ENCODE measurements at places on chromosomes 12 and 14.
A peak's percentile ranks its signal among the peaks of the same experiment; 100 is the strongest.

DNA sequence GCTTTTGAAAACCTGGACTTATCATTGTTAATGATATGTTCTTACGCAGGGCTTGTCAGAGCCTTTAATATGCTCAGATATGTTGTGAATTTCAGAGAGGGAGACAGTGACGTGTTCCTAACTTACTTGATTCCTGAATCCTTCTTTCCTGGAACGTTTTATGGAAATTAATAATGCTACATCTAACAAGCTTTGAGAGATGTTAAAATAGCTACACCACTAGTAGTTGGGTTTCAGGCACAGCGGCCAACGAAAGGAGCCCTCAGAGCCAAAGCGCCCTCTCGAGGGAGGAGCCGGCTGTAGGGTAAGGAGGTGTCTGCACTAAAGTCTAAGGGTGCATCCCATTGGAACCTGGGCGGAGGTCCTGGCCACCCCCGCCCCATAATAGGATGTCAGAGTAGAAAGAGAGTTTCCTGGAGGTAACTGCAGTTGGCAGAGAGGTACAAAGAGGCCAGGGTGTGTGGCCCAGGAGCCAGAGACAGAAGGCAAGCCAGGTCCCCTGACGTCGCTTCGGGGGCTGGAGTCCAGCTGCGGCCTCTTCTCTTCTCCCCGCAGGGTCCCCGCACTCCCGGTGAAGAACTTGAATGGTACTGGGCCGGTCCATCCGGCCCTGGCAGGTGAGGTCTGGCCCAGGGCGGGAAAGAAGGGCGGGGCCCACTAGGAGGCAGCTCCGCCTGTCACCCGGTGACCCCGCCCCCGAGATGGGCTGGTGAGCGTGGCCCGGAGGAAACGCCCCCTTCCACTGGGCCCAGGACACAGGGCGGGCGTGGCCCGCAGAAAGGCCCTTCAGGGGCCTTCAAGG, 36.3 kb downstream of the DTX1 start:
- no peak for DNase-seq

DNA sequence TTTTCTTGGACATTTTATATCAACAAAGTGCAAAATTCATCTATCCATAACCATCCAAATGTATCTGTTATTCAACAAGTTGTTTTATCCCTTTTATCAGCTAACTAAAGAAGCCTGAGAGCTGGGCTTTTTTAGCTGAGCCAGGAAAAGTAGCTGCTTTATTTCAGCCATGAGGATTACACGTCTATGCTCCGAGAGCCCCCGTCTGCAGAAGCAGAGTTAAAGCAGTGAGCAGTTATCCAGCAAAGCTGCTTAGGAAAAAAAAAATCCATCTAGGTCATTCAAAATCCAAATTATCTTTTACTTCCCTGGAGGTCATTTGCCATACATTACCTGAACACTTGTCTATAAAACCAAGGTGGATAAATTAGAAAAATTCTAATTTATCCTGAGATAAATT, 15.7 kb upstream of the HECTD1 start:
- no peak for DNase-seq

- no peak for DNase-seq
Measured at GRCh38 chr12:58359084-58359483, 417.7 kb downstream of the ATP23 start.

GRCh38 chr12:73361864-73362230, 1089.7 kb downstream of the TRHDE start:
- DNase-seq, result no peak

DNA sequence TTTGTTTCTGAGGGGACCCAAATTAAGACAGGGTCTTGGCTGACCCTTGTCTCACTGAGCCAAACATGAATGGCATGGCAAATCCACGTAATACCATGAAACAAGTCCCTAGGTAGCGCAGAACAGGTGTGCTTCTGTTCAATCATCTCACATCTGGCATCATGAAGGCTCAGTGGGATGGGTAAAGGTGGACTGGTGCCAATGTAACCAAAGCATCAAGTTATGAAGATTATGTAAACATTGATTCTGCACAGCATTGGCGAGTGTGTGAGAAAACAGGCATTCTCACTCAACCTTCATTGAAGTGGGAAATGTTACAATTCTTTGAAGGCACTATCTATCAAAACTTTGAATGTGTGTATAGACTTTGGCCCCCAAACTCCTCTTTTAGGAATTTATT, 41.9 kb downstream of the PTGER2 start:
- no peak for DNase-seq

DNA sequence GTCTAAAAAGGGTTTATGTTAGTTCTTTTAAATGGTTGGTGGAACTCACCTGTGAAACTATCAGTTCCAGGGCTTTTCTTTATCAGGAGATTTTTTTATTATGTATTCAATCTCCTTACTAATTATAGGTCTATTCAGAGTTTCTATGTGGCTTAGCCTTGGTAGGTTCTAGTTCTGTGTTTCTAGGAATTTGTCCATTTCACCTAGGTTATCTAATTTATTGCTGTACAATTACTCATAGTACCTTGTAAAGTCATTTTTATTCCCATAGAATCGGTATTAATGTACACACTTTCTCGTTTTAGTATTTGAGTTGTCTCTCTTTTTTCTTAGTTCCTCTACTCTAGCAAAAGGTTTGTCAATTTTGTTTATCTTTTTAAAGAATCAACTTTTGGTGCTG, 59.0 kb downstream of the BORCS5 start:
- no peak for DNase-seq

- no peak for DNase-seq
Measured at GRCh38 chr14:22955702-22956569, 954 bp downstream of the HAUS4 start.

DNA sequence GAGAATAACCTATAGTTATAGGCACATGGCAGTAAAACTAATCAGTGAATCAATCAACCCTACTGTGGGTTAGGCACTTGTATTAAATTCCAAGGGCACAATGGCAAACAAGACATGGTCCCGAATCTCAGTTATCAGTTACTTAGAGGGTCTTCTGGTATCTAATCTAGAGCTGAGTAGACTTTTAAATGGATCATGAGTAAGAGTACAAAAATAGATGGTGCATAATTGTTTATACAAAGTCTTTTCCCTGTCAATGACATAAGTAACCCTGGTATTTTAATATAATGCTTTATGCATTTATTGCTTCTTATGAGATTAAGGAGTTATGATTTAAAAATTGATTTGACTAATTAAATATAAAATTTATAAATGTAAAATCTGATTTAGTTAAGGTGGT, 23.0 kb upstream of the KCNJ8 start:
- no peak for DNase-seq

DNA sequence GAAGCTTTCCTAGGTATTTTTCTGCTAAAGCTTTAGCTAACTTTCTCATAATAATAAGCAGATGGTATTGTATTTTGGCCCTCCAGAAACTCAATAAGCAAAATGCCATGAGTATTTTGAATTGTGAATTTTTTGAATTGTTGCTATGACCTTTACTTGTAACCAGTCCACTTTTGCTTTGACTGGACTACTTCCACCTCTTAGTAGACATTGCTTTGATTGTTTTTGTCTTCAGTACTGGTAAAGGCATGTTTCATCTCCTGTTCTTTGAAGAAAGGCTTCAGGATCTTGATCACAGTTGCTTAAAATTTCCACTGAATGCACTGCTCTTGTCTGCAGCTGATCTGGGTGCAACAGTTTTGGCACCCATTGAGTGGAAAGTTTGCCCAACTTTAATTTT, 102.3 kb downstream of the TRMT5 start:
- no peak for DNase-seq

DNA sequence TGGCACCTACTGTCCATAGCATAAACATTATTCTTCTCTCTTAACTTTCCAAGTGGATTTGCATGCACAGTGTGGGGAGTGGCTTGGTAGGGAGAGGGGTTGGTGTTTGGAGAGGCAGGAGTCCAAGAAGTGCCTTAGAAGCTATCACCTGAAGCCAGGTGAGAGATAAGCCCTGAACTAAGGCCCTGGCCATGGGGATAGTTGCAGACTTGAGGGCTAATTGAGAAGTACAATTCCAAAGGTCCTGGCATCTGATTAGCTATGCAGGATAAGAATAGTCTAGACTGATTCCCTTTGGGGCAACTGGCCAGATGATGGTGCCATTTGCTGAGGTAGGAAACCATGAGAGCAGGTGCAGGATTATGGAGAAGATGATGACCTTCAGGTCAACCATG, 2.0 kb upstream of the PCK2 start:
- no peak for DNase-seq

- DNase-seq, result no peak
Measured at GRCh38 chr12:57128519-57129247, 400 bp downstream of the LRP1 start.

DNA sequence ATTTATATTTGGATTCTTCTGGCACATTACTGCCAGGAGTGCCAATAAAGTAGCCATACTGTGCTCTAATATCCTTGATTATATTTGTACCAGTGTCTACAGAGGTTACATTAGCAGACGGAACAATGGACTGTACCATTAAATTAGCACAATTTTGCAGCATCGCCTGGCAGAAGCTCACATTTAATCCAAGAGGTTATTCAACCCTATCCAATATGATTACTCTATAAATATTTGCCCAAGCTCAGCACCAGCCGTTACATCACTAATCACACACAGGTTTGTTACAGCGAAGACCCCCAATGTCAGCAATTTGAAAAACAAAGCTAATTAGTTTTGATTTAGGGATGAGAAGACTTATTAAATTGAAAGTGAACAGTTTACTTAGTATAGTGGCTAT, 16.9 kb upstream of the MGST1 start:
- DNase-seq, result no peak

DNA sequence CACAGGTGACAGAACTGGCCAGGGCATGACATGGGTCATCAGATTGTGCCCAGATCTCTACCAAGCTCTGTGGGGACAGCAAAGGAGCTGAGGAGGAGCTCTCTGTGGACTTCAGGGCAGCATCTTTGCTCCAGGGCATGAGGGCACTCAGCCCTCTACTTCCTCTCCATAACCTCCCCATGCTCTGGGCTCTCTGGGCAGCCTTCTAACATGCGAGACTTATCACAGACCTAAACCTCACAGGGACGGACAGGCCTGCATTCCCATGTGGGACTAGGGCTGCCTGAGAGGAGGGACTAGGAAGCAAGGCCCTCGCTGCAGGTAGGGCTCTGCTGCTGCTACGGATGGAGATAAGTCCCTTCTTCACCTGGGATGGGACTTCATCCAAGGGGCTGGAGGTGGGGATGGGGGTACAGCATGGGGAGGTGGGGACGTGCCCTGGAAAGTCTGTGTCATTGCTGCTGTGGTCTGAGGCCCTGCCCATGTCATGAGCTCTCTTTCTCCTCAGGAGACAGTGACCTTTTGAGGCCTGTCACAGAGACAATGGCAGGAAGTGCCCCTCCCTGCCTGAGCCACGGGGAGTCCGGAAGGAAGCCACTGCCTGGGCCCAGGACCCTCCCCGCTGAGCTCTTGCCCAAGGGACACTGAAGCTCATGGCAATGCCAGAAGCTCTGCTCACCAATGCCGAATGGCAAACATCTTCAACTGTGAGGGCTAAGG, 44.1 kb downstream of the PITPNM2 start:
- DNase-seq, result peak; percentile 83

- DNase-seq, result no peak
Measured at GRCh38 chr14:50750323-50750722, 80.6 kb downstream of the NIN start.

DNA sequence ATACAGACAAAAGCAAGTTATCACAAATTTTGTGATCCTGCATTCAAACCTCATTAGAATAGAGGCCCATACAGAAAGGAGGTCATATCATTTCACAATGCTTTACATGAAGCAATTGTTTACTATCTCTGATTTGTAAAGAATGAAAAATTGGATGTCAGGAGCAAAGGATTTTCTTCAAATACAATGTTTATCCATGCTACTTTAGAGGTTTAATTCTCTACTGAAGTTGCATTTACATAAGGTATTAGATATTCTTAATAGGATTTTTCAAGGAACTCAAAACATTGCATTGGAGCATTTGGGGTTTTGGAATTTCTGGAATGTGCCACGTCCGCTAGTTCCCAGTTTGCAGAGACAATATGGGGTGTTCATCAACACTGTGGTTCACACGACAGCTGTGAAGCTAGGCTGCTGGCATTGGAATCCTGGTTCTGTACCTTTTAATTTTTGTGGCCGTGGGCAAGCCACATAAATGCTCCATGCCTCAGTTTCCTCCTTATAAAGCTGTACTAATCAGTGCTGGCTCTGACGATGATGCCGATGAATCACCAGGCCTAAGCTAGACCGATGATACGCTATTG, 174.8 kb downstream of the APAF1 start:
- no peak for DNase-seq

GRCh38 chr14:68677476-68677875, 115.4 kb downstream of the ZFP36L1 start:
- peak; percentile 47 for DNase-seq

- DNase-seq, result no peak
Measured at GRCh38 chr12:19155981-19156734, 26.6 kb downstream of the PLEKHA5 start.

- peak; percentile 40 for DNase-seq
Measured at GRCh38 chr12:7609495-7609894, 56.2 kb downstream of the APOBEC1 start.

GRCh38 chr12:1552911-1553491, 41.4 kb downstream of the FBXL14 start:
- DNase-seq, result no peak

- DNase-seq, result no peak
Measured at GRCh38 chr14:64502887-64503433, 678 bp downstream of the ZBTB25 start.
